Renal pelvis (tissue), 12 donors: ENCODE measurements at places on chromosomes 12 and 14. TPM values are rescaled to one million over a fixed set of nuclear protein-coding genes. Genes with fewer than 3 reads are reported as not detected.

DNA sequence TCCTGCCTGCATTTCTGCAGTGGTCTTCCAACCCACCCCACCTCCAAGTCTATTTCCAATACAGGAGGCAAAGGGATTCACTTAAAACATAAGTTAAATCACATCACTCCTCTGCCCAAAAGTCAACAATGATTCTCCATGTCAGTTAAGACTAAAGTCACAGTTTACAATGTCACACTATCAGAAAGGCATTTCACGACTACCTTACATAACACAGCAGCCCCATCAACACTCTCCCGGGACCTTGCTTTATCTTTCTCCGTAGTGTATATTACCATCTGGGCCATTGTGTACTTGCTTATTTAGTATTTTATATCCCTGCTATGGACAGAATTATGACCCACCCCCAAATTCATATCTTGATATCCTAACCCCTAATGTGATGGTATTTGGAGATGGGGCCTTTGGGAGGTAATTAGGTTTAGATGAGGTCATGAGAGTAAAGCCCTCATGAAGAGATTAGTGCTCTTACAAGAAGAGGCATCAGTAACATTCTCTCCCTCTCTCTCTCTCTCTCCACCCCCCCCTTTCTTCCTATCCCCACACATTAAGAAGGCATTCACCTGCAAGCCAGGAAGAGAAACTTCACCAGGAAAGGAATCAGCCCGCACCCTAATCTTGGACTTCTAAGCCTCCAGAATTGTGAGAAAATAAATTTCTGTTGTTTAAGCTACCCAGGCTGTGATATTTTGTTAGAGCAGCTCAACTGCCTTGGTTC lies 112.7 kb downstream of the GXYLT1 start:
- DNase-seq: no peak

The SIX6 gene
- polyA plus RNA-seq: not detected

GRCh38 chr14:39367387-39367751 lies 64.9 kb downstream of the FBXO33 start:
- no peak for DNase-seq

- DNase-seq: no peak
Measured at GRCh38 chr12:81221681-81222080, 143.8 kb downstream of the ACSS3 start.

DNA sequence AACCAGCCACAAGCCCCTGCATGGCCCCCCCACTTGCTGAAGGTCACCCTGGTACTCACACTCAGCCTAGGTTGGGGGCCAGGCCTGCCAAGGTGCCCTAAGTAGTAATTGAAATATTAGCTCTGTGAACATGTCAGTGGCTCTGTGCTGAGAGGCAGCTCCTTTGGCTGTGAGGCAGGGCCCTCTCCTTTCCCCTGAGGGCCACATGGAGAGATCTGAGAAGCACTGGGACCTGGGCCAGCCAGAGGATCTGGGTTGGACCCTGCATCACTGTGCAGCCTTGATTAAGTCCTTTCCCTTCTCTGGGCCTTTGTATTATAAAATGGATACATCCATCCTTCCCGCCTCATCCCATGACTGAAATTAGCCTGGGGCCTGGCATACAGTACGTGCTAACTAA lies 58.0 kb upstream of the FAM222A start:
- no peak for DNase-seq

The DPPA3 gene
- not detected for polyA plus RNA-seq

- no peak for DNase-seq
Measured at GRCh38 chr14:103507751-103508150, 14.9 kb downstream of the CKB start.

DNA sequence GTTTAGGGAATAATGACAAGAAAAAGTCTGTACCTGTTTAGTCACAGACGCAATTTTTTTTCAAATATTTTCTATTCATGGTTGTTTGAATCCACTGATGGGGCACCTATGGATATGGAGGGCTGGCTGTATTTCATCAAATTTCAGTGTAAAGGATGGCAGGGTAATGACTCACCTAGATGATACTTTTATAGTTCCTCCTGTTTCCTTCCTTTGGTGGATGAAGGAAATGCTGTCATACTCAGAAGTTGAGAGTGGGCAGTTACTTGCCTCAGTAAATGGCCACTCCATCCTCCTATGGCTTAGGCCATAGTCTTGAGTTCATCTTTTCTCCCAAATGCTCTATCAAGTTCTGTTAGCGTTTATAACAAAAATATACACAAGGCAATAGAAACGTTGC lies 18.9 kb upstream of the C12orf71 start:
- no peak for DNase-seq

DNA sequence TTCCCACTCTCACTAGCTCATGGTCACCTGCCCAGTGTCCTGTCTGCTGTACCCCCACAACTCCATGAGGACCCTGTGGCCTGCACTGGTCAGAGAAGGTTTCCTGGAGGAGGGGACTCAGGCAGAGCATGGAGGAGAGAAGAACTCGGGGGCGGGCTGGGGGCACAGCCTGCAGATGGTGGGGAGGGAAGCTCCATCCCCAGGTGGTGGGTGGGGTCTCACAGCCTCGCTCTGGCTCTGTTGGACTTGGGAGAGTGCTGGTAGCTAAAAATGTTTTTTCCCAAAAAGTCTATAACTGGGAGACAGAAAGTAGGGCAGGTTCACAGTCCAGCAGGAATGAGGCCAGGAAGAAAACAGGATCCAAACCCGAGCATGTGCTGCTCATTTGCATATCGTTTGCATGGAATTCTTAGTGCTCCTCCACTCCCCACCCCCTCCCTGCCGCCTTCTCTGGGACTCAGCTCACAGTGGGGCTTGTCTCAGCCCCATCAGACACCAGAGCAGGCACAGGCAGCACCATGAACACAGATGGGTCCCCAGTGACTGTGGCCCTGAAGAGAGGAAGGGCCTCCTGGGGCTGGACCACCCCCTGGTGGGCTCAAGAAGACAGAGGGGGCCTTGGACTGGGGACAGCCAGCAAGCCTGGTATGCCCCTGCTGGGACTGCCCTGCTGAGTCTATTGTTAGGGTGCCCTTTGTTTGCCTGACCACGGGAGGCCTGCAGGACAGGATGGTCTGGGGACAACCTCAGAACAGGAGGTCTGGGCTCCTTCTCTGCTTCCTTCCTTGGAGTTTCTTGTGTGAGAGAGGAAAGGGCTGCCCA lies 67.0 kb upstream of the SFSWAP start:
- no peak for DNase-seq

The GARIN6 gene
- not detected for polyA plus RNA-seq

The PPM1H gene
- 27.7 TPM for polyA plus RNA-seq

The ARMH4 gene
- polyA plus RNA-seq: 74.2 TPM
